ENCODE measurements at places on chromosomes 2 and 18. TPM values are rescaled to one million over a fixed set of nuclear protein-coding genes. Genes with fewer than 3 reads are reported as not detected.

UGT1A10 gene
- not detected for total RNA-seq

C1QL2 gene
- total RNA-seq, result not detected

KCNF1 gene
- not detected for total RNA-seq

CCL20 gene
- total RNA-seq, result not detected

CDK5R2 gene
- total RNA-seq, result 0.22 TPM

NYAP2 gene
- not detected for total RNA-seq

ZNF804A gene
- 11.5 TPM for total RNA-seq
